ENCODE measurements at places on chromosomes 12 and 14. TPM values are rescaled to one million over a fixed set of nuclear protein-coding genes. Genes with fewer than 3 reads are reported as not detected.

The SPTSSA gene
- 7.3 TPM for total RNA-seq

The ARMH4 gene
- not detected for total RNA-seq

DNA sequence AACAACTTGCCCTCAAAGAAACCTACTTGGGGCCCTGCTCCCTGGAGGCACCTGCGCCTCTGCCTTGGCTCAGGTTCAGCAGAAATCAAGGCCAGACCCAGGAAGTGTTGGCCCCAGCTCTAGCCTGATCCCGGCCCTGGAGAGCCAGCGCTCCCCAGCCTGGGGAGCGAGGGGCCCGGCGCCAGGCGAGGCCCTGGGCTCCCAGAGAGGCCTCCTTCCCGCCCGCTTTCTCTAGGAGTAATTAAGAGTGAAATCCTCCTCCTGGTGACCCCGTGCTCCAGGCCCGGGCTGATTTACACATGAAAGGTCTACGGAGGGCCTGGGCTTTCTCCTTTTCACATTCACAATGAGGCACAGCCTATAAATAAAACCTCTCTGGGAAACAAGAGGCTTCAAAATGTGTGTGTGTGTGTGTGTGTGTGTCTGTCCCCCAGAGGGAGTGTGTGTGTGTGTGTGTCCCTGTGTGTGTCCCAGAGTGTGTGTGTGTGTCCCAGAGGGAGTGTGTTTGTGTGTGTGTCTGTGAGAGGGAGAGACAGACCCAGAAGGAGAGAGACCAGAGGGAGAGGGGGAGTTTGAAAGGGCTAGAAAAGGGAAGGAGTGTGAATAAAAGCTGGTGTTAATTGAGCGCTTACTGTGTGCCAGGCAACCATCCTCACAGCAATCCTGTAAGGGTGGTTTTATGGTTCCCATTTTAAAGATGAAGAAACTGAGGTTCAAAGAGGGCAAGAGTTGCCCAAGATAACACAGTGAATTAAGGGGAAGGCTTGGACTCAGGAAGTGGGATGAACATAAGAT is 23.8 kb upstream of the COX6A1 start:
- H3K4me3 ChIP-seq: no peak overlapping the region
- H3K4me1 ChIP-seq: no peaks in the 10 kb centered on the region
- peaks cover 5% of the 10 kb centered on the region for H3K27me3 ChIP-seq
- H3K27ac ChIP-seq: no peak overlapping the region

The GARIN6 gene
- not detected for total RNA-seq

The OVCH1 gene
- total RNA-seq: not detected

GRCh38 chr14:77208291-77208978 is 26.8 kb downstream of the TMEM63C start:
- no peaks in the 10 kb centered on the region for H3K36me3 ChIP-seq
- no peak overlapping the region for H3K27ac ChIP-seq
- DNase-seq: peak; percentile 57
- no peak overlapping the region for H3K4me3 ChIP-seq

- H3K27me3 ChIP-seq: no peaks in the 10 kb centered on the region
- H3K4me1 ChIP-seq: no peaks in the 10 kb centered on the region
- no peak overlapping the region for H3K4me3 ChIP-seq
- H3K27ac ChIP-seq: no peak overlapping the region
Measured at GRCh38 chr12:116402163-116402939, 124.9 kb upstream of the MED13L start.

- no peak overlapping the region for H3K27ac ChIP-seq
- no peaks in the 10 kb centered on the region for H3K36me3 ChIP-seq
Measured at GRCh38 chr12:81253360-81253759, 175.5 kb downstream of the ACSS3 start.

DNA sequence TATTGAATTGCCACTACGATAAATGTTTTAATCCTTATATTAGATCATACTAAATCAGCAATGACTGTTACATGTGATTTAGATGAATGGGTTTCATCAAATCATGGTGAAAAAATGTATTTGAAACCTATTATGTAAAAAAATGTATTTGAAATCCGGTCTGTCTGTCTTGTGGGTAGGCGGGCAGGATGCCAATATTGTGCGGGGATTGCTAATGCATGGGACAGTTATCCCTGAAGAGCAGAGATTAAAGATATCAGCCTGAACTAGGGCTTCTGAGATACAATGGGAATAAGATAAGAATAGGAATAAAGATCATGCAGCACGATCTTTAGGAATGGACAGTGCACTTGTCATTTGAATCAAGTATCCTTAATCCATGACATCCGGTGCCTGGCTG is 134.0 kb downstream of the PRKCH start:
- H3K27ac ChIP-seq: peak overlapping the region; percentile 76
- no peaks in the 10 kb centered on the region for H3K27me3 ChIP-seq
- DNase-seq: no peak
- H3K4me1 ChIP-seq: peaks cover 85% of the 10 kb centered on the region
- H3K36me3 ChIP-seq: peaks cover 75% of the 10 kb centered on the region

The GPR162 gene
- 0.72 TPM for total RNA-seq

The CLEC6A gene
- not detected for total RNA-seq

The RTN1 gene
- total RNA-seq: not detected

Measured in activated T-cell treated with anti-CD3 and anti-CD28 coated beads, Interleukin-2, amount 50 U/mL, for 72 hours (primary cell).